ENCODE measurements at places on chromosomes 6 and 20.
A peak's percentile ranks its signal among the peaks of the same experiment; 100 is the strongest.

DNA sequence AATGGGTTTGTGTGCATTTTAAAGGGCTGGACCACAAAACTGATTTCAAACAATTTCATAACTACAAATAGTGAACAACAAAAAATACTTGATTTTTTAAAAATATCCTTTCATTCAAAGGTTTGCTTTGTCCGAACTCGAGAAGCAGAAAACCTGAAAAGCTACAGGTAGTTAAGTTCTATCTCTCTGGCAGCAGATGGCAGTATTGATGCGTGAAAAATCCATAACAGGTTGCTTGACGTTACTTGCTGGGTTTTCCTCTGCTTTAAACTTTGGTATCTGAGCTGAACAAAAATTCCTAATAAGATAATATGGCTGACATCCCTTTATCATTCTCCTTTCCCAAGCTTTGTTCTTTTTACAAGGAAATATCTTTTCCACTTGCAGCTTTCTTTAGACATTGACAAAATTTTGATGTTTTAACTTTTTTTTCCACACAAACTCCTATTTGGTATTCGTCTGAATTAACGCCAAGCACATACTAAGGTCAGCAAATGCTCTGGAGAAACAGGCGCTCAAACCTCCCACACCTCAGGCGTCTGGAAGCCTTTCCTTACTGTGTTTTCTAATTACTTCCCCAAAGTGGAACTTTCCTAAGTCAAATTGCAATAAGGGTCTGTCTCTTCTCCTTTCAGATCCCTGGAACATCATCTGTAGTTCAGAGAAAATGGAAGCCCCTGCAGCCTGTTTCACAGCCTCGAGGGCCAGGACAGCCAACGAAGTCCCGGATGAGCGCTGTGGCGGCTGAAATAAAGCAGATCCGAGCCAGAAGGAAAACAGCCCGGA, 50.3 kb upstream of the GFRAL start:
- peak; percentile 8 for DNase-seq

DNA sequence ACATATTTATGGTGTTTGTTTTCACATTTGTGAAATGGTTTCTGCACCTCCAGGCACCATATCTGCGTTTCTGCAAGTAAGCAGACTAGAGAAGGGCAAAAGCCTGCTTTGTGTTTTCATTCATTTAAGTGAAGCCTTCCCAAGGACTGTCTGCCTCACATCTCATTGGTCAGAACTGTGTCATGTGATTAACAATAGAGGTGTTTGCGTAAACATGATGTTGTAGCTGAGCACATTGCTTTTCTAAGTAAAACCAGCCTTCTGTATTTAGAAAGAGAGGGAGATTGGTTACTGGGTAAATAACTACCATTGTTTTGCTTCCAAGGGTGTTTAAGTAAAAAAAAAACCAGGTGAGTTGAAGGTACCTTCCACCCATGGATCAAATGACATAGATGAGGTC, 39.7 kb downstream of the SH3BGRL2 start:
- DNase-seq: no peak

DNA sequence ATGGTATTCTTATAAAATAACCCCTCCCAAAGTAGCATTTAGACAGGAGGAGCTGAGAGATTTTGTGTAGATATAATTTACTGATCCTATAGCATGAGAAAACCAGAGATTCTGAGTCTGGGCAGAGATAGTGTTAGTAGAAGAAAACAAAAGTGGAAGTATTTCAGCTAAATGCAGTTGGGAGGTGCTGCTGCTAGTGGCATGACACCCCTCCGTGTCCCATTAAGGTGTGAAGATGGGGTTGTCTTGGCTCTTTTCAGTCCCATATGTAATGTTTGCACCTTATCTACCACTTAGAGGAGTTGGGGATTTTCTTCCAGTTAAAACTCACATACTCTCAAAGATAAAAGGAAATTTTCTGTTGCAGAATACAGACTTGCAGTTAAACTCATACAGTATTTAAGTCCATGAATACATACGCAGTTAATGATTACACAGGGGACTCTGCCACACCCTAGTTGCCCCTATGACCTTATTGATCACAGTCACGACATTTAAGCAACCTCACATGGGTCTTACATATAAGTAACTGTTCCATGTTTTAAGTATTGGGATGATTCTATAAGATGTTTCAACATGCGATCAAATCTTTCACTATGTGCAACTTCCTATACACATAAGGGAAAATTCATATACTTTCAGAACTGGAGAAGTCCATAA, 11.5 kb downstream of the TAAR2 start:
- DNase-seq: no peak

GRCh38 chr6:116015561-116015960, 45.1 kb downstream of the FRK start:
- DNase-seq: no peak

GRCh38 chr6:20415304-20415703, 13.6 kb downstream of the E2F3 start:
- no peak for DNase-seq
